ENCODE measurements at places on chromosomes 16 and 17.

GRCh38 chr17:7471729-7472128, 7.7 kb downstream of the ZBTB4 start:
- DNase-seq: no peak

DNA sequence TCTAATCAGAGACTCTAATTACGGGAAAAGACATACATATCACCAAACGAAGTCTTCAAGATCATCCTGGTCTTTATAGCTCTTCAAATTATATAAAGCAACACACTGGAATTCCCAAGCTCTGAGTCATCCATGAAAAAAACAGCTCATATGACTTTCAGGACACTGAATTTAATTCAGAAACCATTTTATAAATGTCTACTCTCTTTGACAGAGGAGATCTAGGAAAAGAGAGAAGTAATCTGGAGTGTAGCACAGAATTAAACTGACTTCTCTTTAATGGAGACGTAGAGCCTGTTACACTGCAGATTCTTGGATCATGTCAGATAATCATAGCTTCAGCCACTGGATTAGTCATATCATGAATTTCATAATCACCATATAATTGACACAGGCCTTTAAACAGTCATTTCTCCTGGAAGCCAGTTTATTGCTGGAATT, 86.8 kb upstream of the WSB1 start:
- DNase-seq: peak; percentile 69

GRCh38 chr17:54096216-54096615, 273.5 kb downstream of the KIF2B start:
- DNase-seq: no peak

DNA sequence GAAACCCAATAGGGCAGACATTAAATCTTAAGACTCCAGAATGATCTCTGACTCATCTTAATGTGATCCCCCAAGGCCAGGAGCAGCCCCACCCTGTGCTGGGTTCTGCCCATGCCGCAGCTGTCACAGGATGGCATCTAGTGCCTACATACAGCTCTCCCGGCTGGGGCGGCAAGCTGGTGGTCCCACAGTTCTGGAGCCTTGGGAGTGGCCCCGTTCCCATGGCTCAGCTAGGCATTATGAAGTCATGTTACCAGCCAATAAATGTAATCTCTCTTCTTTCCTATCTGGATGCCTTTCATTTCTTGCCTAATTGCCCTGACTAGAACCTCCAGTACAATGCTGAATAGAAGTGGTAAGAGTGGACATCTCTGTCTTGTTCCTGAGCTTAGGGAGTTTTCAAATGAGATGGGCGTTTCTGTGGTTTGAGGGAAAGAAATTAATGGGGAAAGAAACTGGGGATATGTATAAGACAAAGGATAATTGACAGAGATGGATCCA, 95.7 kb upstream of the DNAH17 start:
- no peak for DNase-seq

GRCh38 chr17:49987681-49988441, 7.2 kb downstream of the DLX3 start:
- no peak for DNase-seq

DNA sequence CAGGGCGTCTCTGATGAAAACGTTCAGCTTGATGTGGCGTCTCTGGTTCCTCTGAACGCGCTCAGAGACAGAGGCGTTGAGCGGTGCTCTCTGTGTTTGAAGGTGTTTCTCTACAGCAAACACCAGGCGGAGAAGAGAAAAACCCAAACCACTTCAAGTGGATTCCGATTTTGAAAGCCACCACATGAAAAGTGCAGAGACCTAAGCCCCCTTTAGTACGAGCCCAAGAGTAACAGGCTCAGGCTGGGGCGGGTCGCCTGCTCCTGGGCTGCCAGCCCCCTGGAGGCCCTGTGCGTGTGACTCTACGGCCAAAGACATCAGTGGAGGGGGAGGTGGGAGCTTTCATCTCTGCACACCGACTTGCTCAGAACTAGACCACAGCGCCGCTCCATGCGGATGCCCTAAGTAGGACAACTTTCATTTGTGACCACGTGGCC, 328.4 kb downstream of the MAF start:
- DNase-seq: no peak

DNA sequence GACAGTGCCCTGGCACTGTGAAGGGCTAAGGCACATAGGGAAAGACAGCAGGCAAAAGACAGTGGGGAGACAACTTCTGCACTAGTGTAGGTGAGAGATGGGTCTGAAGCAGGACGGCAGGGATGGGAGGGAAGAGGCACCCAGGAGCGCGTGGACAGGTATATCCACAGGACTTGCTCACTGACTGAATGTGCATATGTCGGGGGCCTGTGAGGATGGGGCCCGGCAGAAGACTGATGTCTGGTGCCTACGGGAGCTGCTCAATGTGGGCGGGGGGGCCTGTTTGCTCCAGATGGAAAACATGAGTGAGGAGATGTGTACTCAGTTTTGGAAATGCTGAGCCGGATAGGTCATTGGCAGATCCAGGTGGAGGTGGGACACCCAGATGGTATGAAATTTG, 47.3 kb upstream of the PMFBP1 start:
- DNase-seq: no peak

DNA sequence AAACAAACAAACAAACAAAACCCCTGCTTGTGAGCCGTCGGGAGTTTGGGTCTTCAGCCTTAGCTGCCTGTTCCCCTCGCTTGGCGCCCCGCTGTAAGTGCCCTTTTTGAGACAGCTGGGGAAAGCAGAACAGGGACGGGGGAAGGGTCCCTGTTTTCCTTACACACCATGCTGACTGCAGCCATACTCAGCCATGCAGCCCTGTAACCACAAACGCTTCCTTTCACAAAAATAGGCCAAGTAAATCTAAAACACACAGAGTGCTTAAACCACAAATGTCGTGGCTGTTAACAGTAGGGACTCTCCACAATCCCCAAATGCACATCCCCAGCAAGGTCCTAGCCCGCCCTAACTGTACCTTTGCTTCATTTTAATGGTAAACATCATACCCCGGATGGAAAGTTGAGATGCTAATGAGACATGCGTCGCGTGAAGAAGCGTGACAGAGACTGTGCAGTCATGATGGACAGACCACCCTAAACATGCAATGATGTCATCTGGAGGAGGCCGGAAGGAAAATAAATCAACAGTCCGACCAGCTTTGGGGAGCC, 129.9 kb downstream of the MGAT5B start:
- DNase-seq: no peak

DNA sequence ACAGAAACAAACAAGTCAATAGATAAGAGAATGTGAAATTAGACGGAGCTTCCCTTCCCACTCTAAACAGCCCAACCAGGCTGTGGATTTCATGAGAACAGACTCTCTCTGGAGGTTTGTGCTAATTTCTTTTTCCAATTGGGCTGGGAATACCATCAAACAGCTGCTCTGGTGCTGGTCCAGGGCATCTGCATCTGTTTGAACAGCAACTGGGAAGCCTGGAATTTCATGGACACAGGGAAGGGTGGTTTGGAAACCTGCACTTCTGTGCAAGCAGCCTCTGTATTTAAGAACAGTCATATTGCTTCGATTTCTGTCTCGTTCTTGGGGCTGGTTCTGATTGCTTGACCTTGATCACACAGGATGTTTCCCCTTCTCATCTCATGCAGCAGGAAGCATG, 88.7 kb downstream of the FOXL1 start:
- DNase-seq: no peak

- no peak for DNase-seq
Measured at GRCh38 chr17:50346313-50347116, 589 bp downstream of the XYLT2 start.

GRCh38 chr16:50261707-50262235, 4.6 kb upstream of the ADCY7 start:
- no peak for DNase-seq

DNA sequence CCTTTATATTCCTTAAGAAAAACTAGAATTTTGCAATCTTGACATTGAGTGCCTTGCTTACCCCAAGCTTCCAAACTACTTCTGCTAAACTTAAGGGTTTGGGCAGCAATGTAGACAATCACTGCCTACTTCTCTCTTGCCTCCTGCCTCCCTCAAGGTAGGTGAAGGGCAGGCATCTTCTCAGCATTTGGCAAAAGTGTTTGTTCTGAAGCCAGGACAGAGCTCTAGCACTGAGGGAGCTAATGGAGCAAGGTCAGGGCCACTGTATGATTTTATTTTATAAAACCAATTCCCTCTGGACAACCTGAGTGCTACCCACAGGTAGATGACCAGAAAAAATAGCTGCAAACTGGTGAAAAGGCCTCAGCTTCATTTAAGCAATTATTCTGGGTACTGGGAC, 111.8 kb downstream of the IRX3 start:
- no peak for DNase-seq

DNA sequence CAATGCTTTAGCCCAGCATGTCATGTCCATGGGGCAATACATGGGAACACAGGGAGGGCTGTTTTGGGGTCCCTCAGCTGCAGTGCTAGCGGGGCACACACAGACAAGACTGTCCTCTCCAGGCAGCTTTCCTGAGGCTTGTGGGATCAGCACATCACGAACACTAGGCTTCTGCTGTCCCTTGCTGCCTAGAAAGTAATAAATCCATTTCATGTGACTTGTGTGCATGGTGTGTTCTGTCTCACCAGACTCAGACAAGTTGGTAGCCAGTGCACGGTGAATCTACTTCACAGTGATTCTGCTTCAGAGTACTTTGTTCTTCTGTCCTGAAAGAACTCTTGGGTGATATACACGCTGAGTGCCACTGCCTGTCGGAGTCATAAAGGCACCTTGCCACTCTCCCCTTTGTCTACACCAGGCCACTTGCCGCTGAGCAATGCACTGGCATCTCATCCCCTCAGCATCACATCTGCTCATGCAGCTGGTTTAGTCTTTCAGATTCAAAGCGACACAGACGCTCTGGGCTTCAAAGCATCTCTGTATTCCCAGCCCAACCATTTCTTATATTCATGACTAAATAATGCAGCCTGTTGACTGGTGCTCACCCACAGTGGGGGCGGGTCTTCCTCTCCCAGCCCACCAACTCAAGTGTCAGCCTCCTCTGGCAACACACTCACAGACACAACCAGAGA, 95.2 kb upstream of the COX10 start:
- no peak for DNase-seq

- DNase-seq: peak; percentile 88
Measured at GRCh38 chr17:5249615-5250014, 15.0 kb upstream of the SCIMP start.

DNA sequence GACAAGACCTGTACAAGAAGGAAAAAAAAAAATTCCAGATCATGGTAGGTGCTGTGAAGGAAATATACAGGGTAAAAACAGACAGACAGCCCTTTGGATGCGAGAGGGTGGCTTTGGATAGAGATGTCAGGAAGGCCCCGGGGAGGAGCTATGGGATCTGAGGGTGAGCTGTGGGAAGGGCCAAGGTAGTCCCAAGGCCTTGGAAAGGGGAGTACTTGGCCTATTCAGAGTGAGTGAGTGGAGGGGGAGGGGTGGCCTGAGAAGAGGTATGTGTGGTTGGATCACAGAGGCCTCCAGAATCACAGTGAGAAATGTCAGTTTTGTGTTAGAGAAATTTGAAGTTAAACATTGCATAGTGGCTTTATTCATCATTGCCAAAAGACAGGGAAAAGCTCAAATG, 31.2 kb upstream of the AKTIP start:
- DNase-seq: no peak

GRCh38 chr17:68304706-68305105, 13.4 kb downstream of the ARSG start:
- no peak for DNase-seq

DNA sequence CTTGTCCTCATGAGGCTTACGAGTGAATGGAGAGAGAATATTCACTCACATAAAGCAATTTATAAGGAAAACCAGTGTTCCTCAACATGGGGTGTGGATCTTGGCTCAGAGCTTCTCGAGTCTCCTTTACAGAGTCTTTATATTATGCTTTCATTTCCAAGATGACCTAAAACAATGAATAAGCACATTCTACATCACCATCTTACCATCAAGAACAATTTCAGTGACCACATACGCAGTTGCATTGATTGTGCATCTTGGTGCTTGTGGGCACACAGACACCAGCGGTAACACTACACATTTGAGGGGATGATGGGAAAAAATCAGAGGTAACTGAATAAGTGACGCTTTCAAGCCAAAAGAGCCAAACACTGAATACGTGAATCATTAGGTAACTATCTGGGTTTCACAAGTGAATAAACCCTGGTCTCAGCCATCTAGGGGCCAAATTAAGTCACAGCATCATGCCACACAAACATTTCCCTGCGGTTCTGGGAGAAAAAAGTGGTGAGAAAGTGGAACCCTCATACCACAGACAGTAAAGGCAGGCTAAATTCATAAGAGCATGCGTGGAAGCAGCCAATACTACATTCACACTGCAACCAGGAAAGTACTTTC, 9.4 kb downstream of the CWC25 start:
- peak; percentile 56 for DNase-seq

DNA sequence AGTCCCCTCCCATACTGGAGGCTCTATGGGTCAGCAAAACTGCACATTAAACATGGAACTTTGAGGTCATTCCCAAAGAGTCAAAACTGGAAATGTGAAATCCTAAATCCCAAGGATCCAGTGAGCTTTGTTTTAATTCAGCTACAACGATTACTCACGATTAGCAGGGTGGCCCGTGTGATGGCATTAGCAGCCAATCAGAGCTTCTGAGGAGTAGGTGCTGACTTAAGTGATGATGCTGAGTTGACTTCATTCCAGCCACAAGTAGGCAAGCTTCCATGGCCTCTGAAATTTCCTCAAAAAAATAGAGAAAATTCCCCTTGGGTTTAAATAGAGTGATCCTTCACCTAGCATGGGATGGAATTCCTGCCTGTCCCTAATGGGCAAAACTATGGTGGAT, 28.1 kb upstream of the BEAN1 start:
- peak; percentile 63 for DNase-seq

GRCh38 chr16:84095466-84095865, 21.3 kb downstream of the MBTPS1 start:
- DNase-seq: no peak

DNA sequence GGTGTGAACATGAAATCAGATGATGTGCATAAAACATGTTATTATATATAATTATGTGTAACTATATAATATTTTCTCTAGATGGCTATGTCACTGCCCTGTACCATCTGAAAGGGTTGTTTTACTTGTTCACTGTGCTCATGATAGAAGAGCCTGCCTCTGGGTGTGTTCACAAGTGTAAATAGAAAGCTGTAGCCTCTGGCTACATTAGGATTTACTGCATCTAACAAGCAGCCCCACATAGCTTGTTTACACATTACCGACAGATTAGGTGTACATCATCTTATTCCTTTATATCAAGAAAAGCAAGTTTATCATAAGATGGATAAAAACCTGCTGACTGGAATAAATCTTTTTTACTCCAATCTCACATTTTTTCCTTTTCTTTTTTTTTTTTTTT, 46.1 kb downstream of the CHD9 start:
- DNase-seq: no peak

DNA sequence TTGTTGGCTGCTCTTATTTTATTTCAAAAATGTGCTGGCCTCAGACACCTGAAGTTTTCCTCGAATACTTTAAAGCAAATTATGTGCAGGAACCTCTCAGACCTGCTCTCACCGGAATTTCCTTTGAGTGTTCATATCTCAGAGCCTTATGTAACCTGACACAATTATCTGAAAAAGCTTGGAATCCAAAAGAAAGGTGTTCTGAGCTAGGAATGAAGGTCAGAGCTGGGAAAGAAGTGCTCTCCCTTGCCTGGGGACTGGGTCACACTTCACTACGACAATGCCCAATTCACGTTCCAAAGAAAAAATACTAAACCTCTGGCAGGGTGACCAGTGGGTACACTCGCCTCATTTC, 6.7 kb upstream of the HSD11B2 start:
- no peak for DNase-seq

- no peak for DNase-seq
Measured at GRCh38 chr17:5694551-5694950, 110.2 kb upstream of the NLRP1 start.
